ENCODE measurements at places on chromosomes 11 and 22.

- no peak for DNase-seq
These were observed 221.4 kb downstream of the TENM4 start for GRCh38 chr11:79219186-79220045.

DNA sequence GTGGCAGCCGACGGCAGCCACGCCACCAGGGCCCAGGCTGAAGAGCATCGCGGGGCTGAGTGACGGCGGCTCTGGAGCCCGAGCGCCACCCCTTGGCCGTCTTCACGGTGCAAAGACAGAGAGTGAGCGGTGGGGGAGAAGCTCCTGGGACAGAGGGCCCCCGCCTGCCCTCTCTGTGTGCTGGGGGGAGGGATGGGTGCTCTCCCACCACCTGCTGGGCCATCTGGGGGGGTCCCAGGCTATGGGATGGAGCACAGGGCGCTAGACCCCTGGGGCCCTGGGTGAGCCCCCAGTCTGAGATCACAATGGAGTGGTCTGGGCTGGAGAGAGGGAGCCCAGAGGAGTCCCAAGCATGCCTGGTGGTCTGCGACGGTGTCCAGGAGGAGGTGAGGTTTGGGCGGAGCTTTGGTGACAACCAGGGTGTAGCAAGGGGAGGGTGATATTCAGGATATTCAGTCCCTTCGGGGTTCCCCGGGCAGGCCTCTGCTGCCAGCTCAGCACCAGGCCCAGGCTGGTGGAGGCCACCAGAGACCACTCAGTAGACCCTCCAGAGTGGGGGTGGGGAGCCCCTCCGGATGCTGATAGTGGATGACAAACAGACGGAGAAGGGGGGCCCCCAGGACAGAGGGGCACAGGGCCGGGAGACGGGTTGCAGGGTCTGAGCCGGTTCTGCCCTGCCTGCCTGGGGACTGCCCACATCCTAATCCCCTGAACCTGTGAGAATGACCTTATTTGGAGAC, 78.1 kb upstream of the PRR5 start:
- DNase-seq = no peak

- DNase-seq = no peak
These were observed 10.0 kb downstream of the IL18BP start for GRCh38 chr11:72008728-72009127.

DNA sequence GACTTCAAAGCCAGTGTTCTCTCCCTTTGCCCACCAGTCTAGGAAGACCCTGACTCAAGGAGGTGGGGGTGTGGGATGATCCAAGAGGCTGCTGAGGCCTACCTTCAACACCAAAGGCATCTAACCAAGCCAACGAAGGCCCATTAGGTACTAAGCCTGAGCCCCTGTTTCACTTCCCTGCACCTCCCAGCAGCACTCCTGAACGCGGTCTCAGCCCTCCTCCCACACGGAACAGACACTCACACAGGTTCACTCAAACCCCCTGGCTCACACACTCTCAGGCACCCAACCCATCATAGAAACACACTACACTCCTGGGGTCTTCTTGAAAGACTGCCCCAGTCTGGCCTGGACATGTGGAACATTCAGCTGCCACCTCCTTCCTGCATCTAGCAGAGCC, 40.7 kb downstream of the SLC22A12 start:
- DNase-seq = no peak

DNA sequence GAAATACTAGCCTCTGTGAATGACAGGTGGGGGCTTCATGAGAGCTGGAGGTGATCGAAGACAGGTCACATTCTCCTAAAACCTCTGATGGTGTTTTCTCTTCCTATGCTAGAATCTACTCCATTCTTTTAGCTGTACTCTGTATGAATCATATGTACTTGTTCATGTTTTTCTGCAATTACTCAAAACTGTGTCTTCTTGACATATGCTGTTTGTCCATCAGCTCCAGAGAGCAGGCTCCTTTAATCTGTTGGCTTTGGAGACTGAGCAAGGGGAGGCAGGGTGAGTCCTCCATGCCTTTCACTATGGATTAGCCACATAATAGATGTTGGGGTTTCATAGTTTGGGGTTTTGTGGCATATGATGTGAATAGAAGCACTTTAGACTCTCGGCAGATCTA, 598.8 kb downstream of the NTM start:
- DNase-seq = no peak

DNA sequence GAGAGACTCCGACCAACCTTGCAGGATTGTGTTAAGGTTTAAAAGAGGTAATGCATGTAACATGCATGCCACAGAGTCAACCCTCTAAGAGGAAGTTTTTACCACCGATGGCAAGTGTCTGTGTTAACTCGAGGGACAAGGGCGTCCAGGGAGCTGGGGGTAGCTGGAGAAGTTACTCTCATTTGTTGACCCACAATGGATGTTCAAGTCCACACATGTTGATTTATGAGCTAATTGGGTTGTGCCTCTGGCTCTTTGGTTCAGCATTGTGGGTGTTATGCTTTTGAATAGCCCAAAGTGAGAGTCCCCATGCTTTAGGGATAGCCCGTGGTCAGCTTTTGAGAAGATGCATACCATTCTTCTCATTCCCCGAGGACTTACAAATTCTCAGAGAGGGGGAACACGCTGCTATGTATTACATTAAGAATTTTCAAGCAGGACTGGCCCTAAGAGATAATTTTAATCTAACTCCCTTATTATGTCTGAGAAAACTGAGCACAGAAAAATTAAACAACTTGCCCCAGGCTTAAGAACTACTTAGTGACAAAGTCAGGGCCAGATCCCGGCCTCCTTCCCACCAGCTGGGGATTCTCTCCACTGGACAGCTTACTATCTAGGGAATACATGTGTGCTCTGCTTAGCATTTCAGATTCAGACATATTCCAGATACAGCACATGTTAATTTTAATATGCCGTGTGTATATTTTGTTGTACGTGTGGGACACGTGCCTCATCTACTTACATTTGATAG, 5.2 kb upstream of the PLET1 start:
- DNase-seq = no peak

- DNase-seq = peak; percentile 57
These were observed 948 bp upstream of the MRTFA start for GRCh38 chr22:40637183-40638150.

- DNase-seq = no peak
These were observed 22.0 kb downstream of the GTPBP1 start for GRCh38 chr22:38727530-38728451.

DNA sequence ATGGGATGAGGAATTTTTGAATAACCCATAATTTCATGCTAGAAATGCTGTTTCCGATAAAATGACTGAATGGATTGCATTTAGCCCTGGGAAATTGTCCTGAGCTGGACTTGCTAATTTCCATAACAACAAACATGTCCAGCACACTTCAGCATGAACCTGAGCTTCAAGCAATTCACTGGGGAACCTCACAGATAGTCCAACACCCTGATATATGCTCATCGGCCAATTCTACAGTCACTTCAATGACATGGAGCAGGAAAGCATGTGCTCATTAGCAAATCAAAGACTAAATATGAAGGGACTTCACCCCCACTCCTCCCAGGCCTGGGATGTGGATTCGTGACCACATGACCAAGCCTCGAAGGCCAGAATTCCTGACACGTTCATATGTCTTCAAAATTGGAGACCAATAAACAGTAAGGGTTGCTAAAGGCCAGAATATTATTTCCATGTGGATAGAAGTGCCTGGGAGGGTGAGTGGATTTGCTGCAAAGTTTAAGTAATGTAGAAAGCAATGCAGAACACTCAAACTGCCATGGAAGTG, 131.9 kb downstream of the SLC1A2 start:
- no peak for DNase-seq

GRCh38 chr11:44759743-44760476, 33.1 kb downstream of the TSPAN18 start:
- DNase-seq = no peak

DNA sequence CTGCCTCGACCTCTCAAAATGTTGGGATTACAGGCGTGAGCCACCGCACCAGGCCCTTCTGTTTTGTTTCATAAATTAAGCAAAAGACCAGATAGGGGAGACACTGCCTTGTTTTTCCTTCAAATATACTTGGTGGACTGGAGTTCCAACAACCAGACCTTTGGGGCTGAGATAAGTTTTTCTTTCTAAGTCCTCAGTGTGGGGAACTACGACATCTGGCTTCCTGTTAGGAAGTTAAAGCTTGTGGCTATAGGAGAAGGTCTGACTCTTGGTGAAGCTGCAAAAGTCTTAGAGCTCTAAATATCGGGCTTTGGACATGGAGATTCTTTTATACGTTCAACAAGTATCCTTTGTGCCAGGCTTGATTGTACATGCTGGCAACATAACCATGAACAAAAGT, 64.1 kb upstream of the EED start:
- no peak for DNase-seq

DNA sequence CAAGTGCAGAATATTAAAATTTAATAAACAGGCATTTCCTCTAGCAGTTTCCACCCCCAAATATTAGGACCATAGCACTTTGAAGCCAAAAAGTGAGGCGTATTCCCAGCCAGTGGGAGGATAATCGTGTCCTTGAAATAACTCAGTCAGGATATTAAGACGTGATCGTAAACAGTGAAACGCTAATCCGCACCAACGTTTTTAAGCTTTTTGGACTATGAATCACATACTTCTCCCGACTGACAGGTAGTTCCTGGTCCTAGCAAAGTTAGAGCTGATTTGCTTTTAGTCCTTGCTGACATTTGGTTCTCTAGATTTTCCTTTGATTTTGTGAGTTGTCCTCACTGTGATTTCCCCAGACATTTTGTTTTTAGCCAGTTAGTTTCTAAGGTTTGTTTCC, 197.1 kb upstream of the ARHGAP20 start:
- no peak for DNase-seq

- DNase-seq = no peak
These were observed 130.1 kb upstream of the DDI1 start for GRCh38 chr11:103906291-103906867.

DNA sequence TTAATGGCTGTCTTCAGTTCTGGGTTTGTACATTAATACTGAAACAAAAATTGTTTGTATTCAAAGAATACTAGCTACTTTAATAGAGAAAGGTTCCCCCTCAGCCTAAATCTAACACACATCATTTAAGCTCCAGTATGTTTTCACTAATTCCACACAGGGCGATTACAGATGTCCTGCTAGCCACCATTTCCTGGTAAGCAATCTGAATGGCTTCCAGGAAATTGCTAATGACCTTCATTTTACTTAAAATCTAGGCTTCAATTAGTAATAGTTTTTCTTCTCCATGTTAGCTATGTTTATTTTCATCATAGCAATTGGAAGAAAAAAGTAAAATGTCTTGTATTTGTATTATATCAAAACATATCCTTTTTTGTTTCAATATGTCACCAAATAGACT, 132.8 kb downstream of the SOX6 start:
- no peak for DNase-seq

GRCh38 chr11:79486242-79486984, 45.6 kb upstream of the TENM4 start:
- DNase-seq = no peak

DNA sequence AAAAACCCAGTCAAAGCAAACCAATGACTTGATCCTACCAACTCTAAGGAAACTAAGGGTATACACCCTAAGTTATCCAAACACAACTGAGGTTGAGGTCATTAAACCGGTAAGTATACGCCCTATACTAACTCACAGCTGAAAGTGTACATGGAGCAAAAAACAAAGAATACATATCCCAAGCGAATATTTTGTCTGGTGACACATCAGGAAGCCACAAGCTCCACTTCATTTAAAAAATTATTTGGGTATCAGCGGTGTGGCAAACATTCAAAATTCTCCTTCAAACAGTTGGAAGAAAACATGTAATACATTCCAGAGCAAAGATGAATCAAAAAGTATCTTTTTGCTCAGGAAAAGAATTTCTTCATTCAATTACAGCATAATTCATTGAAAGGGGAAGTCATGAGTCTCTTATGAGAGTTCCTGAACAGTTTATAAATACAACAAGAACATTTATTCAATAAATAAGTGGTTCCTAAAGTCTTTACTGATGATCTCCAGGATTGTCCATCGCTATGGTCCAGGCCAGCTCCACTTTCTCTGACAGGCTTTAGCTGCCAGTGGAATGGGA, 4.5 kb upstream of the JAML start:
- no peak for DNase-seq

- DNase-seq = no peak
These were observed 29.9 kb upstream of the JAM3 start for GRCh38 chr11:134038897-134039470.

DNA sequence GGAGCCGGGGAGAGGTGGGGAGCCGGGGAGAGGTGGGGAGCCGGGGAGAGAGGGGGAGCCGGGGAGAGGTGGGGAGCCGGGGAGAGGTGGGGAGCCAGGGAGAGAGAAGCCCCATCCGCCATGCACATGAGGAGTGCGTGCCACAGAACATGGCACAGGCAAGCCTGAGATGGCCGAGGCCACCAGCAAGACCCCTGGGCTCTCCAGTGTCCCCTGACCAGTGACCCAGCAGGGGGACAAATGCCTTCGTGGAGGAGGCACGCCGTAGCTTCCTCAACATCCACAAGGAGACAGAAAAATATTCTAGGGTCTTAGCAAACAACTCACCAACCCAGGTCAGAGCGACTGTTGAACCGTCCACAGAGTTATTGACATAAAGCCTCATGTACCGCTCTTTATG, 618.8 kb downstream of the TBC1D22A start:
- DNase-seq = no peak

- DNase-seq = no peak
These were observed 16.8 kb downstream of the CD5 start for GRCh38 chr11:61119055-61119454.

- DNase-seq = no peak
These were observed 4.2 kb upstream of the OSM start for GRCh38 chr22:30270832-30271231.

GRCh38 chr11:119192111-119192510, 6.8 kb downstream of the NHERF4 start:
- no peak for DNase-seq

DNA sequence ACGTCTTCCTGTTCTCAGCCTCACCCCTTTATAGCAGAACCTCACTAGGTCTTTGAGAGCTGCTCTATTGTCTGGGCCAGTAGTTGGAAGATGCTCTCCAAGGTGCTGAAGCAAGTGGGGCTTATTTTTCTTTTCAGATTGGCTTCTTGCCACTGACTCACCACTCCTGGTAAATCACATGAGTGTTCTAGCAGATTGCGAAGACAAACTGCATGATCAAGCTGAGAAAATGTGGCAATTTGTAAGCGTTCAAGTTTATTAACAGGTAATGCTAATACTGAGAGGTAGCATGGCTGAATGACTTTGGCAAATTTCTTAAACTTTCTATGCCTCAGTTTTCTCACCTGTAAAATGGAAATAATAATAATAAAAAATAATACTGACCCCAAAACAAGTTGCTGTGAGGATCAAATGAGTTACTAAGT, 59.2 kb downstream of the CACNG2 start:
- peak; percentile 75 for DNase-seq

Data from amniotic stem cell (primary cell).